CD4-positive, alpha-beta T cell treated with Interleukin-4 for 1 hour (primary cell): ENCODE measurements at places on chromosomes 3 and 15.

DNA sequence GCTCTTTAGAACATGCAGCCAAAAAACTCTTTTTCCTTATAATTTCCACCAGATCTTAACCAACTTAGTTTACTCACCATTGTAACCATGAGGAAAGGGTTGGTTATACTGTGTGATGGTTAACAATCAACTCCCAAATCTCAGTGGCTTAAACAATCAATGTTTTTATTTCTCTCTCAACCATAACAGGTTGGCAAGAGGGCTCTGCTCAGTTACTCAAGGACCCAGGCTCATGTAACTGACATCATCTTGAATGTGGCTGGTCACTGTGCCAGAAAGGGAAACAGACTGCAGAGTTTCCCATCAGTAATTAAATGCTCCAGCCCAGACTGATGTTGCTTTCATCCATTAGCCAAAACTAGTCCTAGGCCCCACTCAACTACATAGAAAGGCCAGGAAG, 69.0 kb downstream of the ANKRD28 start:
- no peak for DNase-seq

GRCh38 chr15:74221399-74222239, 14.5 kb upstream of the CCDC33 start:
- no peak for DNase-seq

DNA sequence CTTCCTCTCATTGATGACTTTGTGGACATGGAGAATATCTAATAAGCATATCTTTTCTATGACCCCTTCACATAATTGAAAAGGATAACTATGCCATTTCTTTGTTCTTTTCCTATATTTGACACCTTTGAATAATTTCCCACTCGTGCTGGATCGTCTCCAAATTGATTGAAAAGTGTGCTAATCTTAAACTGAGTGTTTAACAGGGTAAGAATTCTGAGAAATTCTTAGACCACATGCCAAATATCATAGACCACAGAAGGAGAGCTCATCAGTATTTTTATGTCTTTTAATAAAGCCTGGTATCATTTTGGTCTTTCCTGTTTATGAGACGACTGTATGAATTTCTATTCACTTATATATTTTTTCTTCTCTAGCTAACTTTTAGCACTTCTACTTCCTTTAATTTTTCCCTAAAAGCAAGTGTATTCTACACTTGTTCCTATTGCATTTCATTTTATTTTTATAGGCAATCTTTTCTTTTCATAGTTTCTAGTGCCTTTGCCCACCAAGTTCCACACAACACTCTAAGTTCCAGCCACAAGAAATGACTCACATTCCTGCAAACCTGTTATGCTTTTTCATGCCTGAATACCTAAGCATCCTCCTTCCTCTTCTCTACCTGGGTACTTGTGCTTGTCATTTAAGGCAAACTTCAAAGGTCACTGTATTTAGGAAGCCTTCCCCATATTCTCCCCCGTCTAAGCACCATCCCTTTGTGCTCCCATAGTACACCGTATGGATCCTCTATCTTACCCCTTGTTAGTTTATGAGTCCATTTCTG, 30.1 kb downstream of the KBTBD8 start:
- no peak for DNase-seq

DNA sequence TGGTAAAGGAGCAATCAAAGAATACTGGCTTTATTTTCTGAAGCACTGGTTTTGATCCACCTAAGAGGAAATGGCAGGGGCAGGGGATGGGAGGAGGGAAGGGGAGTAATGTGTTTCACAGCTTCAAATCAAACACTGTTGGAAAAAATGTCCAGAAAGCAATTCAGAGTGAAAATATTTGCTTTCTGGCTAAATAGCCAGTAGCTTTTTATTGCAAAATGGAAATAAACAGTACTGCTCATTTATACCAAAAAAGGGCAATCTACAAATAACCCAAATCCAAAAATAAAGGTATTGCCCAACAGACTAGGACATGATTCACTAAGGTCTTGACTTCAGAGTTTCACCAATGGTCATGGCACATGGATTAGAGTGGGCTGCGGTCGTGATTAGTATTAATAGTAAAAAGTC, 279.3 kb upstream of the THBS1 start:
- no peak for DNase-seq

DNA sequence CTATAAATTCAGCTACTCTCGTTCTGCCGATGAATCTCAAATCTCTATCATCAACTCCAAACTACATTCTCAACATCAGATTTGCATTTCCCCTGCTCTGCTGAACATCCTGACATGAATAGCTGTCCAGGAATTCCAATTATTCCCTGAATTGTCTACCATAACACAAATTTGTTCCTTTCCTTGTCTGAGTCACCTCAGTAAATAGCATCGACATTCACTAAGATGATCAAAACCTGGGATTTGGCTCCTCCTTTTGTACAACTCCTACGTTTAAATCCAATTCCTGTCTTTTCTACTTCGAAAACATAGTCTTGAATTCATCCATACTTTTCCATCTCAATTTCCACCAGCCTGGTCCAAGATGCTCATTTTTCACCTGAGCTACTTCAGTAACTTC, 107.0 kb downstream of the GREM1 start:
- no peak for DNase-seq

DNA sequence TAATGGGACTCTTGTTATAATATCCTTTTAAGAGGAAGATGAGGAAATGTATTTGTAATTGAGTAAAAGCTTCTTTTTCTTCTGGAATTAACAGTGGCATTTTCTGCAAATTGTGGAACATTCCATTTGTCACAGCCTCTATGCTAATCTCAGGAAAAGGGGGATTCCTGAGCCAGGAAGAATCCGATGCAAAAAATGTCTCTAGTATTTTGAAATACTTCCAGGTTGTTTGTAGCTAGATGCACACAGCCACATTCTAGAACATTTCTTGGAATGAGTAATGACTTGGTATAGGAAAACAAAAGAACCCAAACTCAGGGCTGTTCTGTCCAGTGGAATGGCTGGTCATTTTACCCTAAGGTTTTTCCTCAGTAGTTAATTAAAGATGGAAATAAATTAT, 98.5 kb upstream of the SLC2A2 start:
- DNase-seq = no peak

DNA sequence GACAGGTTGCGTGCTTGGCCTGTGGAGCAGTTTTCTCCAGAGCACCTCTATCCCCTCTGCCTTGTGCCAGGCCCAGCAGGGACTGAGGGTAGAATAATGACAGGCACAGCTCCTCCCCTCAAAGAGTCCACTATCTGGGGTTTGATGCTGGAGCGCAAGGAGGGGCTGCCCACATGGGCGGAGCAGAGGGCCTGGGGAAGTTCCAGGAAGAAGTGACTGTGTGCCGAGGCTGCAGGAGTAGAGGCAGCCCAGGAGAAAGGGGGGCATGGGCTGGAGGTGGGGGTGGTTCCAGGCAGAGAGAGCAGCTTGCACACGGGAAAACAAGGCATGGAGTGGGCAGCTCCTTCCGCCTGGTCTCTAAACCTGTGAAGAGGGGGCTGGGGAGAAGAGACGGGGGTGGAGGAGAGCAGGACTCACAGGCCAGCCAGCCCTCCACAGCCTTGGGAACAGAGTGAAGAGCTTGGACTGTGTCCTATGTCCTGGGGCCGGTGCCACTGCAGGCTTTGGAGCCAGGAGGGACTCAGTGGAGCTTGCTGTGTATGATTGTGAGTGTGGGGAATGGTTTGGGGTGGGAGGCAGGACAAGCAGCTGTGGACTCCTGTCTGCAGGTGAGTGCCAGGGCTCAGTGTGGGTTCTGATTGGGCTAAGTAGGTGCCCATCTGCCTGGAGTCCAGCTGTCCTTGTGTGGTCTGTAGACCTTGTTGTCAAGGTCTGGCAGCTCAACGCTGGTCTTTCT, 48.1 kb downstream of the APBA2 start:
- DNase-seq = no peak

DNA sequence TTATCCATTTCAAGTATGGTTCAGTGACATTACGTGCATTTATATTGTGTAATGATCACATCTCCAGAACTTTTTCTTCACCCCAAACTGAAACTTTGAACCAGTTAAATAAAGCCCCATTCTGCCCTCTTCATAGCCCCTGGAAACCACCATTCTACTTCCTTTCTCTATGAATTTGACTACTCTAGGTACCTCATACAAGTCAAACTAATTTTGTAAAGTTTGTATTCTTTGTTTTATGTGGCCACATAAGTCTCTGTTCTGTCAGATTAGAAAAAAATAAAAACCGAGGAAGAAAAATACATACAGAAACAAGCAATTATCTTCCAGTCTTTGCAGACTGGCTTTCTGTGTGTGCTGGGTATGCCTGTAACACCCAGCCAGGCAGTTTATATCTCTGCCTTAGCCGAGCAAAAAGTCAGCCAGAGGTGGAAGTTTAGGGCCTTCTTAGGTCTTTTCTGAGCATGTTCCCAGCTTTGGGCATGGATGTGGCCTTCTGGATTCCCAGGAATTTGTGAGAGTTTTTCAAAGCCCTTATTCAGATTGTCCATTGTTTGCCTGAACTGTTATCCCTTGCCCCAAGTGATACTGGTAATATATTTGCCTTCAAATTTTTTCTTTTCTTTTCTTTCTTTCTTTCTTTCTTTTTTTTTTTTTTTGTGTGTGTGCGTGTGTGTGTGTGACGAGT, 6.0 kb upstream of the GRAMD1C start:
- DNase-seq = no peak

DNA sequence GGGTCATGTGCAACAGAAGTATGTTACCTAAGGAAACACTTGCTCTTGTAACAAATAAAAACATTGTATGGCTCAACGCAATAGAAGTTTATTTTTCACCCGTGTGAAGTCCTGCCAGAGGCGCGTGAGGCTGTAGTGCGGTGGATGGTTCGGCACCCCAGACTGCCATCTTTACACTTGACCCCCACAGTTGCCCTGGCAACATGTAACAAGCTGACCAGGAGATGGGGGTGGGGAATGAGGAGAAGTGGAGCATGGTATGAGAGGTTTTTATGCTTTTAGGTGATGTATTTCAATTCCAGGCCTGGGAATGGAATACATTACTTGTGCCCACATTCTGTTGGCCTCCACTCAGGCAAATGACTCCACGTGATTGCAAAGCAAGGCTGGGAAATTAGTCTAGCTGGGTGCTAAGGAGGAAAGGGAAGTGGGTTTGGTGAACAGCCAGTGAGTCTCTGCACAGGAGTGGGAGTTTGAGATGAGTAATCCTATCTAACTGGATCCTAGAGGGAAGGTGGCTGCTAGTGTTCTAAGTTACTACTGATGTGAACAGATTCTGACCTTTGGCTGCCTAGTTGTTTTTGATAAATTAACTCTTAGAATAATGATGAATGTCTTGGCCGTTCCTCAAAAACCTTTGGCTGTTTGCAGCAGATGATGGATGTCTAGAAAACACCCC, 33.8 kb upstream of the GREM1 start:
- no peak for DNase-seq

DNA sequence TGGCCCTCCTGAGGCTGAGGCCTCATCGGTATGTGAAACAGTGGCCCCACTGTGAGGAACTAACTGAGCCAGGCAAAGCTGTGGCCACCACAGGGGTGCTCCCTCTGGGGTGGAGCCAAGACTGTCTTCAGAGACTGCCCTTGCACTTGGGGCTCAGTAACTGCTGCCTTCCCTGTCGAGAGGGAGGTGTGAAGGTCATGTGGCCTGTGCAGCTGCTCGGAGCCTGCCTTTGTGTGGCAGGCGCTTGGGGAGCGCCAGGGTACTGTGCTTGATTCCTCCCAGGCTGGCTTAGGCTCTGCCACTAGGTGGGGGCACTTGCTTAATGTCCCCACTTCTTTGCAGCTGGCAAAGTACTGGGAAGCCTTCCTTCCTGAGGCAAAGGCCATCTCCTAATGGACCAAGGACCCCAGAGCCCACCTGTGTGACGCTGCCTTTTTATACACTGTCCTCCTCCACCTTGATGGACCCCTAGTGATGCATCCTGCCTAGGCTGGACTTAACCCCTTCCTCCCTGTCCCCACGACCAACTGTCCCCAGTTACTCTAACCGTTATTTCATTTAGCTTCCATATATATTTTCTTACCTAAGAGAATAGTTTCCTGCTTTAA, 14.2 kb upstream of the SNX22 start:
- DNase-seq = peak; percentile 45

DNA sequence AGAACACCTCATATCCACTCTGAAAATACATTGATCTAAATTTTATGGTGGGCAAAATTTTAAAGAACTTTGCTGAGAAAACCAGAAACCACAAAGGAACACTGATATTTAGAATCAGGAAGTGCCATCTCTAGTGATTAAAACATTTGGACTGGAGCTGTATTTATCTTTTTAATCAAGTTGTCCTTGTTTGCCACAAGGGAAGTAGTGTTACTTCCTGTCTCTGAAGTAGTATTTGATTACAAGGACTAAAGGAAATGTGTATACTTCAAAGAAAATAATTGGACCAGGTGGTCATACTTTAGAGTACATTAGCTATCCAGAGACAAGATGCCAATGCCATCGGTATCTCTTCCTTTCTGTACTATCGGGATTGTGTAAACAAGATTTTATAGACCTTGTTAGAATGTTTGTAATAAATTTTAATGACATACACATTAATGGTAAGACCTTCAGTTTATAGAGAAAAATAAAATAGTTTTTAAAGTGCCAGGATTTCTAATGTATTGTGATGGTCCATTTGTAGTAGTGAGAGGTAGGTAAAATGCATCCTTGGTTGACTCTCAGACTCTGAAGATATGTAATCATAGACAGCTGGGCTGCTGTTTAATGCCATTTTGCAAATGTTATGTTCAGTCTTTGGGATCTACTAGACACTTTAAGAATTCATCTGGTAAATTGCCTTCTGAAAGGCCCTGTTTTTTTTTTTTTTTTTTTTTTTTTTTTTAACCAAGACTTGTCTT, 131.9 kb downstream of the B3GALNT1 start:
- DNase-seq = no peak

GRCh38 chr3:108329508-108329907, 33.2 kb downstream of the HHLA2 start:
- no peak for DNase-seq

- DNase-seq = peak; percentile 43
Measured at GRCh38 chr3:58585005-58585786, 8.0 kb upstream of the FAM107A start.

DNA sequence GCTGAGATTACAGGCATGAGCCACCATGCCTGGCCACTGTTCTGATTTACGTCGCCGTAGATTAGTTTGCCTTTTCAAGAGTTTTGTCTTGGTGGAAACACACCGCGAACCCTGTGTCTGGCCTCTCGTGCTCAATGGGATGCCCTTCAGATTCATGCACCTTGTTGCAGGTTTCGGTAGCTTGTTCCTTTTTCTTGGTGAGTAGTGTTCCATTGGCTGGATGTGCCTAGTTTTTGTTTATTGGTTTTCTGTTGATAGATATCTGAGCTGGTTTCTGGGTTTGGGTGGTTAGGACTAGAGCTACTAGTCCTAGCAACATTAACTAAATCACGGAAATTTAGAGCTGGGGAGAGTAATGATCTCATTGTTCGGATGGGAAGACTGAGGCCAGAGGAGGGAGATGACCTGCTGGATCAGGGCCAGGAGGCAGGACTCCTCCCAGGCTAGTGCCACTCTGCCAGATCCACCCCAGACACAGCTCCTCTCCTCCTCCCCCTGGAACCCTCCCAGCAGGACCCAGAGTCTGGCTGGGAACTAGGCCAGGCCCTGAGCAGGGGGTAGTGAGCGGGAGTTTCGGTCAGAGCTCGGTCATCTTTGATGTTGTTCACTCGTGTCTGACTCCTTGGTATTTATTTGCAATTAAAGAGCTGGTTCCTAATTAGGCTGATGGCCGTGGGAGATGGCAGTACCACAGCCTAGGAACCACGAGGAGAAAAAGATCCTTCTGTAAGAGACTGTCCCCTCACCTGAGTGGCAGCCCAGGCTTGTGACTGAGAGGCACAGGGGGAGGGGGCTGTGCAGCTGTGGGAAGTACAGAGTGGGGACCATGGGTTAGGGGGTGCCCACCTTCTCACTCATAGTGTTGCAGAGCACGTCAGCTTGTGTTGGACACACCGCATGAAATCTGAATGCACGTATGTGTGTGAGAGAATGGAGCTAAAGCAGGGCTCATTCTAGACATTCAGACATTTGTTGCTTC, 73.4 kb downstream of the SMAD6 start:
- DNase-seq = no peak

- DNase-seq = no peak
Measured at GRCh38 chr15:22902046-22902445, 63.6 kb downstream of the NIPA2 start.
